Motor neuron (in vitro differentiated cells): ENCODE measurements at places on chromosomes 11 and 22. TPM values are rescaled to one million over a fixed set of nuclear protein-coding genes. Genes with fewer than 3 reads are reported as not detected.

MS4A7 gene
- 0.24 TPM in 1 of 2 replicates, not detected in the other for total RNA-seq

NXPE4 gene
- 0.14 TPM in 1 of 2 replicates, not detected in the other for total RNA-seq

DNA sequence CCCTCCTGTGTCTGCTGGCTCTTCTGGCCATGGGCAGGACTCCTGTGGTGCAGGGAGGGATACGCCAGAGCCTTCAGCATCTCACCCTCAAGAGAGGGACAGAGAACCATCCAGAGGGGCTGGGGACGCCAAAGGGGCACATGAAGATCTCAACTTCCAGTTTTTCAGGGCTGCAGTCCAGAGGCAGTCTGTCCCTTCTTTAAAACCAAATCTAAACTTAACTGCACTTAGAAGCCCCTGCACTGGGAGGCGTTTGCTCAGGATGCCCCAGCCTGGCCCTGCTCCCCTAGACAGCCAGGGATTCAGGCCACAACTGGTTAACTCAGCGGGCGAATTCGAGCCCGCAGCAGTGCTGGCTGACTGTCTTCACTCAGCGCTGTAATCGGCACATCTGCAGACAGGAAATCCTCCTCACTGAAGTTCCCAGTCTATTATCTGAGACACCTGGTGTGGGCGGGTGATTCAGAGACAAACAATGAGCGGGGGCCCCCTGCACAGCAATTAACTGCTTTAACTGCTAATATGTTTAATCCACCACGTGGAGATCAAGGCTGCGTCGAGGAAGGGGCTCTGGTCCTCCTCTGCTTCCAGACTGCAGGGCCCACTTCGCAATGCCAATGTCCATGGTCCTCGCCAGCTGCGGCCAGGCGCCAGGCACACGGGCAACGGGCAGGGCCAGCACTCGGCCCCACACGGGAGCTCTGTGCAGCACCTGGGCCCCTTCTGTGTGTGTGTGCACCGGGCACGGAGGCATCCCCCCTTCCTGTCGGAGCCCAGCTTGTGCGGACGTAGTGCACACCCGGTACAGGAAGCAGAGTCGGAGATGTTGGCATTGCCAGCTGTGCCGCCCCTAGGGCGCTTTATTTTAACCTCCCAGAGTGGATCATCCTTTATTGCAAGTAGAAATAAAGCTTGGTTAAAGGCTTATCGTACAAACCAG is 36.9 kb upstream of the GNB1L start:
- peak; percentile 29 for ATAC-seq

DNA sequence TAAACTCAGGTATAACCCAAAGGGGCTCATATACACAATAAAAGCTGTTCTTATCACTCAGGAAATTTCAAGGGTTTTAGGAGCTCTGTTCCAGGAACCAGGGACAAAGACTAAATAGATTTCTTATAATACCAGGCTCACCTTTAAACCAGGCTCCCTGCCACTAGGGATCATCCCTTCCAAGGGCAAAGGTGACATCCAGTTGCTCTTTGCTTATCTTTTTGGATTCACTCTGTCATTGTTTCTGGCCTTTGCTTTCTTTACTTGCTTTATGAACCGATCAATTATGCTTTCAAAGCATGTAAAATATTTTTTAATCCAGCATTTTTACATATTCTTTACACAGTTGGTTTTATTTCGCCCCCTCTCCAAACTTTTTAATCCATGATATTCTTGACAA is 321.7 kb upstream of the SYN3 start:
- no peak for ATAC-seq

DNA sequence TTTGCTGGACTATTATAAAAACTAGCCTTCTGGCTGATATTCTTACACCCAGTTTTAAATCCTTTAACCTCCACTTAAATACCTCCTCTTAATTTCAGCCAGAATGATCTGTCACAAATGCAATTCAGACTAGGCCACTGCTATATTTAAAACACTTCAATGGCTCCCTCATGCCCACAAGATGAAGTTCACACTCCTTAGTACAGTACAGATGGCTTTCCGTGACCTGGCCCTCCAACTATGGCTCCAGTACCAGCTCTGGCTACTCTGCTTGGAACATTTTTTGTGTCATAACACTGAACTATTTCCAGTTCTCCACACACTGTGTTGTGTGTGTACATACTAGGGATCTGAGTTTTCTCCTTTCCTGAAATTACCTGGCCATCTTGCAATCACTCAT is 353.4 kb downstream of the SOX6 start:
- no peak for ATAC-seq

GRCh38 chr11:12674936-12675696 is 895 bp downstream of the TEAD1 start:
- peak; percentile 2 for ATAC-seq

- no peak for ATAC-seq
These were observed at the start of gene SCGB1D1 for GRCh38 chr11:62190011-62190410. Gene SCGB1D1, plus strand, starts transcription at chr11:62190216. Its CDS starts 69 bp downstream, at chr11:62190285.

UBQLN3 gene
- 0.26 and 0.35 TPM in 2 replicates for total RNA-seq

KDM4E gene
- 0.15 and 0.32 TPM in 2 replicates for total RNA-seq

DNA sequence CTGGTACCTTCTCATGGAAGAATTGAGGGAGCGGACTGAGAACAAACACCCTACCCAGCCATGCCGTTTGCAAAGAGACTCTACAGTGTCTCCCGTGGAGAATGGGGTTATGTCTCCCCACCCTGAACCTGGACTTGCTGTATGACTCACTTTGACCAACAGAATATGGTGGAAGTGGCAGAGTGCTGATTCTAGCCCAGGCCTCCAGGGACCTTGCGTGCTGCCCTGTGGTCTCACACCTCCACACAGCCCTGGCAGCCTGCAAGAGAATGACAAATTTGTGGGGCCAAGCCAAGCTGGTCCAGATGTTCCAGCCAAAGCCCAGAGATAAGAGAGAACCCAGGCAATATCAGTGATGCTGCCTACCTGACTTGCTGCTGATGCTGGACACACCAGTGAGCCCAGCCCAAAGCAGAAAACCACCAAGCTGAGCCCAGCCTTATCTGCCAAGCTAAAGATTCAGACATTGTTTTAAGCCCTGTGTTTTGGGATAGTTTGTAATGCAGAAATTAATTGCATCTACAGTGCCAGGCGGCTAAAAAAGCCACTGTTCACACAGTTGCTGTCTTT is 8.1 kb upstream of the LINC01488 start:
- ATAC-seq: no peak

DNA sequence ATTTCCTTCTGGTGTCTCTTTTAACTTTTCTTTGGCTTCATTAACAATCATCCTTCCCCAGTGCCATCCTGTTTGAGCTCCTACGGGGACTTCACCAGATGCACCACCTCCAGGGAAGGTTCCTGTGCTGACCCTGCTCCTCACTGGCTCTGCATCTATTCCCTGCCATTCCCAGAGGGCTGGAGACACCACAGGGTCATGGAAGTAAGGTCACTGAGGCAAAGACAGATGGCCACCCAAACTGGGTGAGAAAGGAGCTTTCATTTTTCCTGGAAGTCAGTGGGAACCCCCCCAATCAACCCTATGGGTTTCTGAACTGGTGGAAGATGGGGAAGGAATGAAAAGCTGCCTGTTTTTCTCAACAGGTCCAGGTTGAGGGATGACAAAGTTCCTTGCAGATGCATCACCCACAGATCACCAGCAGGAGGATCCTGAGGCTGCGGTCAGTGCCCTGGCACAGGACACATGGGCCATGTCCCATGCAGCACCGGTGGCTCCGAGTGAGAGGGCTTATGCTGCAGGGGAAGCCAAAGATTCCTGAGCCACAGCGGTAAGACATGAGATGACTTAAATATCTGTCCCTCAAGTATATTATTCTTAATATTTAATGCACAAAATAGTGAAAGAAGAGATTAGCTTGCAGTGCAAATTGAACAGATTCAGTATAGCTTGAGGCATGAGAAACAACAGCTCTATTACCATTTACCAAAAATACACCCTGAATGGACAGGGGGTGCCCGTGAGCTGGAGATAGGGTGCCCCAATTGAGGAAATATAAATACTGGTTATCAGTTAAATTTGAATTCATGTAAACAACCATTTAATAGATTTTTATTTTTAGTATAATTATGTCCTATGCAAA is 73.0 kb upstream of the VPREB1 start:
- no peak for ATAC-seq

DNA sequence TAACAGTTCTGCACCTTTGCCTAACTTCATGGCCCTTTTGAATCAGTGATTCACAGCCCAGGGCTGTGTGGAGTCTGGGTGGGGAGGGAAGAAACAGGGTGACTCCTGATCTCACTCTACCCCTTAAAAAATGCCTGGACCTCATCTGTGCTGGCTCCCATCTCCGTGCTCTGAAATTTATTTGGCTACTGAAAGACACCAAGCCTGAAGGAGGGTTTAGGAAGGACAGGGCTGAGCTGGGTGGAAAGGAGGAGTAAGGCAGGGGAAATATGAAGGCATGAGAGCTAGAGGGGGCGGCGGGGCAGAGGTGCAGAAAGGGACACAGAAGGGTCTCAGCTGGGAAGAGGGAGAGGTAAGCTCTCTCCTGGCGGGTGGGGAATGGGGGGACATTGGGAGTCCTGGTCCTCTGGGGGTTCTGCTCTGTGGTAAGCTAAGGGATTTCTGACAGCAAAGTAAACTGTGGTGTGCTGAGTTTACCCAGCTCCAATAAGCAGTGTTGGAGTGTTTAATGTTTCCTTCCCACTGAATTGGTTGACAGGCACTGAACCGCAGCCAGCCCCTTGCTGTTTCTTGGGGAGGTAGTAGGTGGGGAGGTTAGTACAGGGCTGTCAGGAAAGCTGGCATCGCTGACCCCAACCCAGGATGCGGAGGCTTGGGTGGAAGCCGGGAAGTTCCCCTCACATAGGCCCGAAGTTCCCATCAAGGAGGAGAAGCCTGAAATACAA is 71.1 kb downstream of the RPUSD4 start:
- peak; percentile 26 for ATAC-seq

DNA sequence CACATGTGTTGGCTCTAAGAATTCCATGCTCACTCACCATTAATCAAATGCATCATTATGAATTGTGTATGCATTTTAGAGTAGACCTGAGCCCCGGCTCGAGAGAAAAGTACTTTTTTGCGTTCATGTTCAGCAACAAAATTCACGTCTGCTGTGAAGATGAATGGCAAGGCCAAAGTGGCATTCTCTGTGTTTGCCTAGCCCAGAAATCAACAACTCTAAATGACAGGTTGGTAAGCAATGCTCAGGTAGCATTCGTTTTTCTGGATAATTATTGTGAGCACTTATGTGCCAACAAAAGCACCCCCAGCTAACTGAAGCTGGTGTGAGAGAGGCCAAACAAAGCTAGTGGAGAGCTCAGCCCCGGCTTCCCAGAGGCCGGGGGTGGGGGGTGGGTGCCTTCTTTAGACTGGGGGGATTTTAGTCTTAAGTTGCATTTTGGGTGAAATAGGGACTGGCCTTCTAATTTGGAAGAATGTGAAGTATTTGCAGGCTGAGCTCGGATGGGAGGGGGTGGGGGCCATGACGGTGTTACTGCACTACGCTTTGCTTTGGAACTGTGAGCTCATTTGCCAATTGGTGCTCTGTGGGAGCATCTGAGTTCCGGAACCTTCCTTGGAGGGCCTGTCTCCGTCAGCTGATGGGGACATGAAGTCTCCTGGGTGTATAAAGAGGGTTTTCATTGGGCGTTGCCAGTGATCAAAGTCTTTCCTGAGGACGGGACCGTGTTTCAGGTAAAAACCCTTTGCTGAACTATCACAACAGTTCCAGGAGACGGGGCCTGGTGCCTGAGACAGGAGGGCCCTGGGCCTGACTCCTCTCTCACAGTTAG is 29.0 kb upstream of the ALX4 start:
- no peak for ATAC-seq

- no peak for ATAC-seq
These were observed 93.0 kb downstream of the SLC1A2 start for GRCh38 chr11:35326266-35326879.

F2 gene
- total RNA-seq: 0.36 TPM in 1 of 2 replicates, not detected in the other

- ATAC-seq: peak; percentile 0
These were observed 1.6 kb downstream of the CADM1 start for GRCh38 chr11:115502636-115503082.

GAB2 gene
- 2.7 and 8.6 TPM in 2 replicates for total RNA-seq

DNA sequence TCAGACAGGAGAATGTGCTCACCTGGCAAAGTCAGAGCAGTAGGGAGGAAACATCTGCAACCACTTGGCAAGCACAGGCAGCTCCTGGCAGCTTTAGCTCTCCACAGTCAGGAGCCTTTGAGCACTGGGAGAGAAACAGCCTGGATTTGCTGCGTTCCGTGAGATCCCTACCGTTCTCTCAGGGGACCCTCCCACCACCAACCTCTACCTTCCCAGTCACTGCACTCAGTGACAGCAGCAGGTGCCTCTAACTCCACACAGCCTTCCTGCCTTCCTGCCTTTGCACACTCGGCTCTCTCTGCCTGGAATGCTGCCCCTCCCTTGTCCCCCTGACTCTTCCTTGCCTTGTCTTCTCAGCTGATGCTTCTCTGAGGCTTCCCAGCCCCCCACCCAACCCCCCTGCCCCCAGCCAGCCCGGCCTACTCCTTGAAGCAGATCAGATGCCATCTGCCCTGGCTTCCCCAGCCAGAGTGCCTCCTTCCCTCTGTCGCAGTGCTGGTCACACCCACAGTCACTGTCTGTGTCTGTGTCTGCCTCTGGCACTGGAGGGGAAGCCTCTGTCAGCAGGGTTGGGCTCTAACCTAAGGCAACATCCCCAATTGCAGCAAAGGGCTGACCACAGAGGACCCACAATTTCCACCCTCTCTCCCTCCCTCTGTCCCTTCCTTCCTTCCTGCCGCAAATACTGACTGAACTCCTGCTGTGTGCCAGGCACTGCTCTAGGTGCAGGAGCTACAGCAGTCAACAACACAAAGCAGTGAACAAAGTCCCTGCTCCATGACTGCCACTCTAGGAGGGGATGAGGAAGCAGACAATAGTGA is 14.9 kb upstream of the TSKU start:
- ATAC-seq: peak; percentile 79

- no peak for ATAC-seq
These were observed 3.1 kb upstream of the PARVB start for GRCh38 chr22:44020981-44021380.

- peak; percentile 72 for ATAC-seq
These were observed at the start of gene MMP10 for GRCh38 chr11:102780491-102780918. Gene MMP10, minus strand, starts transcription at chr11:102780628. Its CDS starts 37 bp downstream, at chr11:102780591.

GRCh38 chr11:119087747-119088241 is 3.1 kb downstream of the HMBS start:
- no peak for ATAC-seq

MRGPRX4 gene
- not detected in 2 replicates for total RNA-seq

GRCh38 chr22:27686534-27686933 is 115.0 kb downstream of the MN1 start:
- peak; percentile 96 for ATAC-seq

PRG3 gene
- total RNA-seq: not detected in 2 replicates

DNA sequence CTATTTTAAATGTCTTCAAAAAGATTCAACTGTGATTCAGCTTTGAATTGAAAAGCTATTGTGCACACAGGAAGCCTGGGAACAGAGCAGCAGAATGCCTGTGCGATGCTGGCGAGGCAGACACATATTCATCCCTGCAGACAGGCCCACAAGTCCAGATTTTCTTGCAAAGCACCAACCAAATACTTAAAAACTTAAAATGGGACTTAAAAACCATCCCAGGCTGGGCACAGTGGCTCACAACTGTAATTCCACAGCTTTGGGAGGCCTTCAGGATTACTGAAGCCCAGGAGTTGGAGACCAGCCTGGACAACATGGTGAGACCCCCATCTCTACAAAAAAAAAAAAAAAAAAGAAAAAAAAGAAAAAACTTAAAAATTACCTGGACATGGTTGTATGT is 122.6 kb upstream of the SERPIND1 start:
- no peak for ATAC-seq

PLAAT2 gene
- total RNA-seq: not detected in 2 replicates

CD248 gene
- 32.1 and 42.4 TPM in 2 replicates for total RNA-seq
